ENCODE measurements at places on chromosomes 5 and 9. TPM values are rescaled to one million over a fixed set of nuclear protein-coding genes. Genes with fewer than 3 reads are reported as not detected.

COL15A1 gene
- total RNA-seq = 0.74 TPM

CDH9 gene
- total RNA-seq = not detected

TYRP1 gene
- total RNA-seq = 4.5 TPM

NFIB gene
- 19.4 TPM for total RNA-seq

DAB2 gene
- 10.3 TPM for total RNA-seq

IL4 gene
- total RNA-seq = not detected

PCDHB3 gene
- 0.11 TPM for total RNA-seq

FGF10 gene
- total RNA-seq = not detected

PRXL2C gene
- 19.1 TPM for total RNA-seq

PITX1 gene
- 34.0 TPM for total RNA-seq

PCDHA1 gene
- 0.42 TPM for total RNA-seq

PHF24 gene
- total RNA-seq = not detected

RMND5B gene
- 19.2 TPM for total RNA-seq

COX7C gene
- 539 TPM for total RNA-seq

PCDHB6 gene
- total RNA-seq = 2.9 TPM

NNT gene
- total RNA-seq = 17.2 TPM

HRH2 gene
- 1.0 TPM for total RNA-seq

MYO10 gene
- total RNA-seq = 42.9 TPM

ZFP2 gene
- total RNA-seq = 0.11 TPM

FAXDC2 gene
- total RNA-seq = 0.12 TPM

DDX4 gene
- not detected for total RNA-seq

UNC13B gene
- 13.2 TPM for total RNA-seq
